ENCODE measurements at places on chromosomes 2 and 18.

- peak; percentile 94 for DNase-seq
These were observed 3.5 kb downstream of the CNDP2 start for GRCh38 chr18:74499633-74500032.

DNA sequence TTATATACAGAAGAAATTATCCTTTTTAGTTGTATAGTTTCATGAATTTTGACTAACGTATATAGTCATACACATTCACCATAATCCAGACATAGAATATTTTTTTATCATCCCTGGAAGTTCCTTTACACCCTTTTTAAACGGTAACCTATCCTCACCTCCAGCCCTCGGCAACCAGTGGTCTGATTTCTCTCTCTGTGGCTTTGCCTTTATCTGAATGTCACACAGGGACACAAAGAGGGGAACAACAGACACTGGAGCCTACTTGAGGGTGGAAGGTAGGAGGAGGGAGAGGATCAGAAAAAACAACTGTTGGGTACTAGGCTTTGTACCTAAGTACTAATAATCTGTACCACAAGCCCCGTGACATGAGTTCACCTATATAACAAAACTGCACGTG, 191.9 kb downstream of the MC4R start:
- peak; percentile 84 for DNase-seq

DNA sequence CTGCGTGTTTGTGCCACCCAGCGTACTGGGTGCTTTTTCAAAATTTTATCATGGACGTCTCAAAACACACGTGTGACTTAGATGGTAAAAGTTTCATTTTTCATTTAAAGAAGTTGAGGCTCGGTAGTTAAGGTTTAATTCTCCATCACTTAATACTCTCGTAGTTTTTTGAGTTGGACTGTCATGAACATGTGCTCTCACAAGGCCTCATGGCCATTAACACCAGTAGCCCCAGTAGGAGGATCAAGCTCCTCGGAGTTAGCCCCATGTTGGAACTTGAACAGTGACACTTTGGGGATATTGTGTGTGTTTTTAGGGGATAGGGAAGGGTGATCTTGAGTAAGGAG, 15.3 kb downstream of the NMUR1 start:
- no peak for DNase-seq

GRCh38 chr2:108975613-108976435, 13.2 kb downstream of the EDAR start:
- no peak for DNase-seq

- DNase-seq, result no peak
These were observed 2.6 kb downstream of the BZW1 start for GRCh38 chr2:200814276-200814815.

- no peak for DNase-seq
These were observed 12.8 kb downstream of the TFPI start for GRCh38 chr2:187541086-187542085.

- DNase-seq, result no peak
These were observed 76.1 kb downstream of the KCNF1 start for GRCh38 chr2:10987861-10988260.

DNA sequence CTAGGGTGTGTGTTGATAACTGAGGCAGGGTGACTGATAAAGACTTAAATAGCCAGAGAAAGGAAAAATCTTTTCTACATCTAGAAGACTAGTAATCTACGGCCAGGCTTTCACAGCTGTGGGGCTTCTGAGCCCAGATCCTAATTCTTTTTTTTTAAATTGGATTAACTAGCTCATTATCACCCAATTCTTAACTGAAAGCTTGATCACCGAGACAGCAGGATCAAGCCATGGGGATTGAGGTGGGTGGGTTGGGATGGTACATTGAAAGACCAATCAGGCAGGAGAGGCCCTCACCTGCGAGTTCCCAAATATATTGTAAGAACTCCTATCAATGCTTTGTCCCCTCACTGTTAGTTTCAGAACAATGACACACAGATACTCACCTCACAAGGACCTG, 20.0 kb upstream of the NFE2L2 start:
- DNase-seq, result no peak

GRCh38 chr2:23127465-23127864, 257.5 kb upstream of the KLHL29 start:
- DNase-seq, result no peak

DNA sequence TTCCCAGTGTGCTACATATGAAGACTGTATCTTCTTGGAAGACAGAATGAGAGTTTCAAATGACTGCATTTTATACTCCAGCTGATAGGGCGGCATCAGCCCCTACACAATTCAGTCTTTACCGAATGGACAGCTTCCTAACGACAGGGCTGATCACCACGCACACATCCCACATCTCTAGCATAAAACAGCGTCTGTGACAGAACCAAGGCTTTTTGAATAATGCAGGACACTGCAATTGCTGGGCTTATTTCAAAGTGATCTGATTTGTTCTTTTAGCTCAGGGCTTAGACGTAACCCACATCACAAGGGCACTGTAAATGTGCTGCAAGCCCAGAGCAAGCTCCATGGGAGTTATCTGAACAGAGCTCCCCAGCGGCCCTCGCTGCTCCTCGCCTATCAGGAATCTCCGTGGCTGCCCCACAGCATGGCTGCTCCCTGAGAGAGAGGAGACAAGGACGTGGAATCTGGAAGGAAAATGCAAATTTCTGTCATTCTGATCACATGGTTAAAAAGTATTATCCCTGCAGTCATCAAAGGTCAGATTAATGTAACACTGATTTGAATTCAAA, 158.5 kb upstream of the ALKAL2 start:
- DNase-seq, result no peak

GRCh38 chr2:191150230-191150599, 579 bp downstream of the STAT4 start:
- peak; percentile 36 for DNase-seq

- DNase-seq, result no peak
These were observed 83.9 kb downstream of the FAM210A start for GRCh38 chr18:13642440-13642827.

- no peak for DNase-seq
These were observed 507.6 kb upstream of the TNP1 start for GRCh38 chr2:217367464-217367863.

DNA sequence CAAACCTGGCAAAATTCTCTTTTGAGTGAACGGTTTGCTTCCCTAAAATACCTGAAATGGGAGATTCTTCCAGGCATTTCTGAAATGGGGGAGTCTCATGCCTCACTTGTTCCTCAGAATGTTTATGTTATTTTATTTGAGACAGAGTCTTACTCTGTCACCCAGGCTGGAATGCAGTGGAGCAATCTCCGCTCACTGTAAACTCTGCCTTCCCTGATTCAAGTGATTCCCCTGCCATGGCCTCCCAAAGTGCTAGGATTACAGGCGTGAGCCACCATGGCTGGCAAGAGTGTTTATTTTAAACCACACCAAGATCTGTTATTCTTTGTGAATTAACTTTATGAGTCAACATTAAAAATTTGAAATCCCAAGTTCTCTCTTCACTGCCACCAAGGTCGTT, 6.4 kb upstream of the FHL2 start:
- no peak for DNase-seq

DNA sequence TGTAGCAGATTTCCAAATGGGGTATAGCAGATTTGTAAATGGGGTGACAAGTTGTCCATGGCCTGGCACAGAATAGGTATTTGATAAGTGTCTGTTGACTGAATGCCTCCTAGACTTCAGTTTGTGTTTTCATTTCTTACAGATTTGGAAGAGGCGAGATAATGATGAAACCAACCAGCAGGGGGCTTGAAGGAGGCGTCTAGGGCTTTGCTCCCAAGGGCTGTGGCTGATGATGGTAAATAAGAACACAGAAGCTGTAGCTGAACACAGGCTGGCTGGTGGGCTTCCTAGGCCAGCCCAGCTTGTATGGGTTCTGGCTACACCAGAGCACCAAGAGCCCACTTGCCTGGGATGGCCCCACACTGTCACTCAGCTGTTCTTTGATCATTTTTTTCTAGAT, 19.4 kb downstream of the SFTPB start:
- peak; percentile 12 for DNase-seq

GRCh38 chr2:19764998-19765397, 136.8 kb downstream of the TTC32 start:
- DNase-seq, result no peak

GRCh38 chr2:207478572-207478971, 51.2 kb upstream of the CREB1 start:
- no peak for DNase-seq

DNA sequence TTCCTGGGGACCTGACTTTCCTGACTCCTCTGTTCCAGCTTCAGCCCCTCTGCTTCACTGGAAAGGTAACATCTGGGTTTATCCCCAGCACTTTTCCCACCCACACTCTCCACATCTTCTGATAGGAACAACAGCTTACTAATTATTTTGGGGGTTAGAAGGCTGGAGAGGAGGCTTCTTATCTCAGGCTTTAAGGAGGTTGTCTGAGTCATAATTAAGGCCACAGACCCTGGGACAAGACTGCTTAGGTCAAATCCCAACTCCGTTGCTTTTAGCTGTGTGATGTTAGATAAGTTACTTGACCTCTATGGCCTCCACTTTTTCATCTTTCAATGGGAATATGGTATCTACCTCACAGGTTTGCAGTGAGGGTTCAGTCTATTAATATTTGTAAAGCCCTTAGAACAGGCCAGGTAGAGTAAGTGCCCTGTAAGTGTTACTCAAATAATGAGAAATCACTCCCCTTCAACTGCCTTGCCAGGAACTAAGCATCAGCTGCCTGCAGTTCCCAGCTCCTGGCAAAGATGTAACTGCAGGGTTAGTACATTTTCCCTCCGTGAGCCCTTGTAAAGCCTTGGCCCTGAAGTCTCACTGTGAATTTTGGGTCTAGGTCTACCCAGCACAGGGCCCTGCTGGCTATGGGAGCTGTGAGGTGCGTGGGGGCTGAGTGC, 123.6 kb downstream of the MTX2 start:
- DNase-seq, result peak; percentile 45

GRCh38 chr2:37674946-37675345, 3.5 kb upstream of the CDC42EP3 start:
- DNase-seq, result no peak

DNA sequence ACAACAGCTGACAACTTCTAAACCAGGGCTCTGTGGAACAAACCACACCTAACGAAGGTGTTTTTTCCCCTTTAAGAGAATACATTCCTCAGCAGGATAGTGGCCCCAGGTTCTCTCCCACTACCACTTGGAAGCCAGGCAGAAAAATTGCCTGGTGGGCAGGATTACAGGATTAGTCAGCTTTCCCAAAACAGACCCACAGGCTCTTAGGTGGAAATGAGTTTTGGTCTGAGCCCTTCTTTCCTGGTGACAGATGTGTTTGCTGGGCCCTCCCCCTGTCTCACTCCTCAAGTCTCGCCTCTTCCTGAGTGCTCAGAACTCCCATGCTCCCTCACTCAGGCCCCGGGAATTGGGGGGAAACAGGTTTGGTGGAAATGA, 139.4 kb upstream of the HAAO start:
- DNase-seq, result no peak

DNA sequence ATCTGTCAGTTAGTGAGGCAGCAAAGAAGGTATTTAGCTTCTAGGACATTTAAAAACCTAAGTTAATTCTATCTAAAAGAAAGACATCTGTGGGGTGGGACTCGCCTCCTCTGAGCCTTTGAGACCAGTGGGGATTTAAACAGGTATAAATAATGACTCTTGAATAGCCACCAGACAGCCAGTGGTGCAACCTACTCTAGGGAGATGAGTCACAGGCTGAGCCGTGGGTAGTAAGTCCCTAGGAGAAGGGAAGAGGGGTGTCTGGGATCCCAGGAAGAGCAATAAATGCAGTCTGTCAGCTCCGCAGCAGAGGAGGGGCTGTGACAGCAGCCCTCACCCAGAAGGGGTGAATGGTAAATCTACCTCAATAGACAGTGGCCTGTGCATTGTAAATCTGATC, 43.1 kb upstream of the GALNT3 start:
- DNase-seq, result no peak

- DNase-seq, result no peak
These were observed 139.8 kb upstream of the TANK start for GRCh38 chr2:161020437-161020836.

DNA sequence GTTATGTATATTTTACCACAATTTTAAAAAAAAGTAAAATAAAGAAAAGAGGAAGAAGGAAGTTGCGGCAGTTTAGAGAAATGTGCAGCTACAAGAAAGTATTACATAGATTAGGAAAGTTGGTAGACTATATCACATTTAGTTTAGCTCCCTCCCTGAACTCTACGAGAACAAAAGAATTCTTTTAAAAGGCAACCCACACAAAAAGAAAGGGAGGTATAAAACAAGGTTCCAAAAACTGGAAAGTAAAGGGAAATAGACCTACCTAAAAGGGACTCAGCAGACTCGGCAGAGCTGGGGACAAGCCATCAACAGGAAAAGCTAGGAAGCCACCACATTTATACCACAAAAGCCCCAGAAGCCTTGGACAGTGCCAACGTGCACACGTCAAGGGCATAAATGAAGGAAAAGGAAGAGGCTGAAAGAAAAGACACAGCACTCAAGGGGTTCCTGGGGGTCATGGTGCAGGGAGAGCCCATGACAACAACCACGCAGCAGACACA, 9.1 kb downstream of the TMEM127 start:
- DNase-seq, result no peak

GRCh38 chr2:3301001-3301400, 76.6 kb downstream of the EIPR1 start:
- no peak for DNase-seq

GRCh38 chr2:198717451-198717850, 740.3 kb downstream of the SATB2 start:
- DNase-seq, result peak; percentile 21

DNA sequence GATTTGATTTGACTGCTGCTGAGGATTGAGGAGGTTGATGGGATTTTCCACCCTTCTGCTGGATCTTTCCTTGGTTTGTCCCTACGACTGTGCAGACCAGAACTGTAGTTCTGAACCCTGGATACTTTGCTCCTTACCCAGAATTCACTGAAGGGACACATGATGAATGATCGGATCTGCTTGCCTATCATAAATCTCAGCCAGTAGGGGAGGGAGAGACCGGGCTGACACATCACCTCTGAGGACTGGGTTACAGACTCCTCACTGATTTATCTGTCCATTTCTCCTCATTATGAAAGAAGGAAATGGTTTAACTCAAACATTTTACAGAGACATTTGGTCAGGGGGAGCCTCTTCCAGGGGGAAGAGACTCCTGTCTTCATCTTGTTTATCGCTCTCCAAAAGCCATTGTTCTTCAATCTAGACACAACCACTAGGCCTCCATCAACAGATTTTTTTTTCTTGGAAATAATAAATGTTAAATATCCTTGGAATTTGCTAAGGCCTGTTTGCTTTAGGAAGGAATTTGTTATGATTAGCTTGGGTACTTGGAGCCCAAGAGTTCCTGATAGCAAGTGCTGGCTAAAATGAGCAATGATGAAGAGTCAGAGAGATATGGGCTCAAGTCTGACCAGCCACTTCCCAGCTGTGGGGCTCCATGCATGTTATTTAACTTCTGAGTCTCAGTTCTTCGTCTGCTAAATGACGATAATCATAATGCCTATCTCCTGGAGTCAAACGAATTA, 925.5 kb downstream of the SLC4A3 start:
- DNase-seq, result no peak

GRCh38 chr2:82674652-82675051, 1784.4 kb downstream of the SUCLG1 start:
- DNase-seq, result no peak

GRCh38 chr2:206627632-206628031, 14.7 kb upstream of the FAM237A start:
- no peak for DNase-seq

GRCh38 chr2:108220942-108221541, 18.7 kb upstream of the SULT1C3 start:
- DNase-seq, result no peak

- no peak for DNase-seq
These were observed 38.6 kb downstream of the SNORC start for GRCh38 chr2:232908695-232909094.
